ENCODE measurements at places on chromosomes 4 and X.

DNA sequence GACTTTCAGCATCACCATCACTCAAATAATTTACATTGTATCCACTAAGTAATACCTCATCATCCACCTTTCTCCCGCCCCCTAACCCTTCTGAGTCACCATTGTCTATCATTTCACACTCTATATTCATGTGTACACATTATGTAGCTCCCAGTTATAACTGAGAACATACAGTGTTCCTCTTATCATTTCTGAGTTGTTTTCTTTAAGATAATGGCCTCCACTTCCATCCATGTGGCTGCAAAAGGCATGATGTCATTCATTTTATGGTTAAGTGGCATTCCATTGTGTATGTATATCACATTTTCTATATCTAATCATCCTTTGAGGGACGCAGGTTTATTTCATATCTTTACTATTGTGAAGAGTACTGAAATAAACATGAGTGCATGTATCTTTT is 14.6 kb upstream of the NDST4 start:
- no peak for DNase-seq

- DNase-seq = peak; percentile 89
Observed at GRCh38 chr4:140151699-140152012, 2.3 kb downstream of the MAML3 start.

GRCh38 chrX:40552768-40553167 is 28.0 kb upstream of the ATP6AP2 start:
- DNase-seq = peak; percentile 4

DNA sequence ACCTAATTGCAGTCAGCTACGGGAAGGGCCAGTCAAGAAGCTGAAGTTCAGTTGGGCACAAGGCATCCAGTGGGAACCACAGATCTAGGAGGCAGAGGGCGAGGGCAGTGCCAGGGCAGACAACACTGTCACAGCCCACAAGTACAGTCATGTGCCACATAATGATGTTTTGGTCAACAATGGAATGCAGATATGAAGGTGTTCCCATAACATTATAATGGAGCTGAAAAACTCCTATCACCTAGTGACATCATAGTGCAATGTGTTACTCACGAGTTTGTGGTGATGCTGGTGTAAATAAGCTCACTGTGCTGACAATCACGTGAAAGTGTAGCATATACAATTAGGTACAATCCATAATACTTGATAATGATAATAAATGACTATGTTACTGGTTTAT is 4.5 kb upstream of the TMEM255A start:
- peak; percentile 39 for DNase-seq

GRCh38 chr4:185235843-185236503 is 26.6 kb downstream of the SNX25 start:
- DNase-seq = no peak

GRCh38 chrX:56026815-56027214 is 205.3 kb upstream of the KLF8 start:
- DNase-seq = no peak

- peak; percentile 41 for DNase-seq
Observed at GRCh38 chr4:52103319-52103718, 52.2 kb downstream of the SPATA18 start.

GRCh38 chrX:152072236-152072635 is 66.1 kb downstream of the MAGEA10 start:
- DNase-seq = peak; percentile 61

GRCh38 chr4:98746936-98747335 is 88.5 kb upstream of the TSPAN5 start:
- no peak for DNase-seq

- DNase-seq = no peak
Observed at GRCh38 chr4:148315049-148315448, 127.2 kb downstream of the NR3C2 start.

DNA sequence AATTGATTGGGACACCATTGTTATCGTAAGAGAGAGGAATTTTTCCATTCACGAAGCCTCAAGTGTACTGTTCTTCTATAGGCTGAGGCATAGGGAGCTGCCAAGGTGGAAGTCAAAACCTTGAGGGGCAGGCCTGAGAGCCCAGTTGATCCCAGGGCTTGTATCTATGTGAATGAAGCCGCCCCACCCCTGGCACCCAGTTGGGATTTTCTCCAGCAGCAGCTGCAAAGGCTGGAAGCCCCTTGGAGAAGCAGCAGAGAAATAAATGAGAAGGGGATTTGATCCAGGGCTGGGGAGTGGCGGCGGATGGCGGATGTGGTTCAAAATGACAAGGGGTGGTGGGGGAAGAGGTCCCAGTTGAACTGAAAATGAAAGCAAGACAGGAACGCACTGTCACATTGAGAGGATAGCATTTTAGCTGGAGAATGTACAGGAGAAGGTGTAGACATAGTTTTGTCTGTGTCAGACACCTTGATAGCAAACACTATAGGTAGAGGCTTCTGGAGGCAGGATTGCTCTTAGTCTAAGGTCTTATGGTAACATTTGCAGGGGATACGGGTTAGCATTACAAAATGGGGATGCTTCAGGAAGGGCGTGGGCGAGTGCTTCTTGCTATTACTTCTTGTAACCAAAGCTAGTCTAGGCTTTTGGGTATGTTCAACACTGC is 32.6 kb downstream of the DOCK11 start:
- no peak for DNase-seq

GRCh38 chr4:22408474-22408873 is 107.4 kb downstream of the ADGRA3 start:
- DNase-seq = no peak

DNA sequence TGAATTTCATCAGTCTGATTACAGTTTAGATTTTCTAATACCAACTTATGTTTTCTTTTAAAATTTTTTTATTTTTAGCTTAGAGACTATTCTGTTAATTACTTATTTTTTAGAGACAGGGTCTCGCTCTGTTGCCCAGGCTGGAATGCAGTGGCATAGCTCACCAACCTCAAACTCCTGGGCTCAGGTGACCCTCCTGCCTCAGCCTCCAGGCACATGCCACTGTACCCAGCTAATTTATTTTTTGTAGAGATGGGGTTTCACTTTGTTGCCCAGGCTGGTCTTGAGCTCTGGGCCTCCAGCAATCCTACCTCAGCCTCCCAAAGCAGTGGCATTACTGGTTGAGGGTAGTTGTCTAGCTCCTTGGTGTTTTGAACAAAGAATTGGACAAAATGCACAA is 102.0 kb downstream of the KLHL8 start:
- DNase-seq = no peak

- DNase-seq = no peak
Observed at GRCh38 chr4:154660052-154660451, 47.6 kb upstream of the FGG start.

GRCh38 chrX:3485727-3486126 is 139.3 kb upstream of the MXRA5 start:
- DNase-seq = no peak

GRCh38 chr4:185244763-185245162 is 35.4 kb downstream of the SNX25 start:
- DNase-seq = no peak

All from epithelial cell of esophagus (primary cell).